ENCODE measurements at places on chromosomes 13 and 19. TPM values are rescaled to one million over a fixed set of nuclear protein-coding genes. Genes with fewer than 3 reads are reported as not detected.

DNA sequence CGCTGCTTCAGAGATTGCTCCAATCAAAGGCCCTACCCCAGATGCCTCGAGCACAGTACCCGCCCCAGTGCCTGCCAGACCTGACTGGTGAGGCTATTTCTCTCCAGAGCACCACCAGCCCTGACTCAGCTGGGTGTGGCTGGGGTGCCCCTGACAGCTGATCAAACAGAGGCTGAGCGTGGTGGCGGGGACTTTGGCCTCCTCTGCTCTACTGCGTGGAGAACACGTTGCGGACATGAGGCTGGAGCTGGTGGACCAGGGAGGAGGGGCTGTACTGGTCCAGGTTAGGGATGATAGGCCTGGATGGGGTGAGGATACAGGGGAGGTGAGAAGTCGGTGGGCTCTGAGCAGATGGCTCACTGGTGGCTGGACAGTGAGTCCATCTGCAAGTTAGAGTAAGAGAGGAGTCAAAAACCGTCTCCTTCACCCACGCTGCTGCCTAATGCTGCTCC lies 3.5 kb upstream of the DOCK6 start:
- DNase-seq, result no peak

- DNase-seq, result no peak
Measured at GRCh38 chr19:4728871-4729270, 5.2 kb upstream of the DPP9 start.

- DNase-seq, result no peak
Measured at GRCh38 chr13:85535316-85536084, 263.7 kb downstream of the SLITRK6 start.

- DNase-seq, result no peak
Measured at GRCh38 chr13:51714663-51715168, 89.2 kb downstream of the DHRS12 start.

- no peak for DNase-seq
Measured at GRCh38 chr19:13881692-13882418, 4.9 kb downstream of the NANOS3 start.

DNA sequence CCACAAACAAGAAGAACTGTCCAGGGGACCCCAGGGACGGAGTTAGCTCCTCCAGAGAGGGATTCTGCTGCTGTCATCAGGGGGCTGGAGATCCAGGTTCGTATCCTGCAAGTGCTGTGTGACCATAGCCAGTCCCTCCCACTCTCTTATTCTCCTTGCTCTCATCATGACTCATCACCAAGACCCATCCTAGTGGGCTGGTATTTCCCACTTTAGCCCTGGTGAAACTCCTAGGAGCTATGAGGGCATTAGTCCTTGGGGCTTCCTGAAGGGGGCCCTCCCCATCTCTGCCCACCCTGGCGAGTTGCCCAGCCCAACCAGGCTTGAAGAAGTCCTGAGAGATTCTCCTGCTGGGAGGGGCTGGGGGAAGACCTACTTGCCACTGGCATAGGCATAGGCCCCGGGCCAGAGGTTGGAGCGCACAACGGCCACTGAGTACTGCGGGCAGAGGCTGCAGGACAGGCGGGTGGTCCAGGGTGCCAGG lies 7.5 kb upstream of the DMWD start:
- no peak for DNase-seq

DNA sequence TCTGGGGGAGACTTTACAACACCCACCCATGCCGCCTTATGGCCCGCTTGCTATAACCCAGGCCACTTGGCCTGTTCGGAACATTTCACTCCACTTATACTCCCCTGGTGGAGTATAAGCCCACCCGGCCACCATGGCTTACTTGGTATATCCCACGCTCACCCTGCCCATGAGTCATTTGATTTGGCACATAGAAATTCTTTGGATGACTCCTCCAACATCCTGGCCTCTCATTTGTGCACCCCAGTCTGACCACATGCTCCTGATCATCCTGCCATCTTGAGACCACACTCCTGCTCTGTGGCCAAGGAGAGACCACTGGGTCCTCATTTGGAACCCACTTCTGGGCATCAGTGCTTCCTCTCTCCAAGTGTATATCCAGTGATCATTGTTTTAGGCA lies 5.2 kb downstream of the SPACA6 start:
- no peak for DNase-seq

- no peak for DNase-seq
Measured at GRCh38 chr13:73223372-73223781, 164.6 kb downstream of the KLF5 start.

DNA sequence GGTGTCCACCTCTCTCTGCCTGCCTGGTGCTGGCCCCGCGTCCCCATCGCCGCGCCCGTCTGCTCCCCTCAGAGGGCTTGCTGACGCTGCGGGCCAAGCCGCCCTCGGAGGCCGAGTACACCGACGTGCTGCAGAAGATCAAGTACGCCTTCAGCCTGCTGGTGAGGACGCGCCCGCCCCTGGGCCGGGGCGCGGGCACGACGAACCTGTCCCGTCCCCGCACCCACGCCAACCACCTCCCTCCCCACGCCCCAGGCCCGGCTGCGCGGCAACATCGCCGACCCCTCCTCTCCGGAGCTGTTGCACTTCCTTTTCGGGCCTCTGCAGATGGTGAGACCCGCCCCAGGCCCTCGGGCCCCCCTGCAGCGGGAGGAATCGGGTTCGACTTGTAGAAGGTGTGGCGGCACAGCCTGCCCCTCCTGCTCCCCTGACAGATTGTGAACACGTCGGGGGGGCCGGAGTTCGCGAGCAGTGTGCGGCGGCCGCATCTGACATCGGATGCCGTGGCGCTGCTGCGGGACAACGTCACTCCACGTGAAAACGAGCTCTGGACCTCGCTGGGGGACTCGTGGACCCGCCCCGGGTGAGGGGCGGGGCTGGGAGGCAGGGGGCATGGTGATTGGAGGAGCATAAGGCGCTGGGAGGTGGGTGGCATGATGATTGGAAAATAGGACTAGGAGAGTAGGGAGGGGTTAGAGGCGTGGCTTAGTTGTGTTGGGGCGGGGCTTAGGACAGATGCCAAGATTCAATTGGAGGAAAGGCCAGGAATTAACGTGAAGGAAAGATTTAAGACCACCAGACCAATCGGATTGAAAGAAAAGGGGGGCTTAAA lies 6.6 kb downstream of the EPS8L1 start:
- no peak for DNase-seq

DNA sequence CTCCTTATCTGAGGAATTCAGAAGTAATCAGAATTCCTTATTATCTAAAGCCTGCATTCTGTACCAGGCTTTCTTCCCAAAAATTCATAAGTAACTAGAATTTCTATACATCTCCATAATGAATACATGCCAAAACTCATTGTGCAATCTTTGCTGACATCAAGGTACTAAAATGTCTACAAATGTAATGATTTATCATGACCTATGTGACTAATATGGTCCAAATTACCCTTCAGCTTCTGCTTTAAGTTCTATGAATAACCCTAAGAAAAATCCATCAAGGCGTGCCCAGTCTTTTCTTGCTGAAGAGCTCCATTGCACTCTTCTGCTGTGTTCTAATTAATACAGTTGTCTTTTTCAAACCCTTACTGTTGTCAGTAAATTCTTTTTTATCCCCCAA lies 58.5 kb upstream of the SLITRK1 start:
- DNase-seq, result no peak

URAD gene
- not detected for polyA plus RNA-seq

RASA3 gene
- 12.4 TPM for polyA plus RNA-seq

RGL3 gene
- 141 TPM for polyA plus RNA-seq

MADCAM1 gene
- polyA plus RNA-seq, result 3.2 TPM

NACC1 gene
- polyA plus RNA-seq, result 41.2 TPM
